Activated CD4-positive, CD25-positive, alpha-beta regulatory T cell treated with anti-CD3 and anti-CD28 coated beads, Interleukin-2, amount 50 U/mL, for 24 hours (primary cell): ENCODE measurements at places on chromosomes 2 and 18.

DNA sequence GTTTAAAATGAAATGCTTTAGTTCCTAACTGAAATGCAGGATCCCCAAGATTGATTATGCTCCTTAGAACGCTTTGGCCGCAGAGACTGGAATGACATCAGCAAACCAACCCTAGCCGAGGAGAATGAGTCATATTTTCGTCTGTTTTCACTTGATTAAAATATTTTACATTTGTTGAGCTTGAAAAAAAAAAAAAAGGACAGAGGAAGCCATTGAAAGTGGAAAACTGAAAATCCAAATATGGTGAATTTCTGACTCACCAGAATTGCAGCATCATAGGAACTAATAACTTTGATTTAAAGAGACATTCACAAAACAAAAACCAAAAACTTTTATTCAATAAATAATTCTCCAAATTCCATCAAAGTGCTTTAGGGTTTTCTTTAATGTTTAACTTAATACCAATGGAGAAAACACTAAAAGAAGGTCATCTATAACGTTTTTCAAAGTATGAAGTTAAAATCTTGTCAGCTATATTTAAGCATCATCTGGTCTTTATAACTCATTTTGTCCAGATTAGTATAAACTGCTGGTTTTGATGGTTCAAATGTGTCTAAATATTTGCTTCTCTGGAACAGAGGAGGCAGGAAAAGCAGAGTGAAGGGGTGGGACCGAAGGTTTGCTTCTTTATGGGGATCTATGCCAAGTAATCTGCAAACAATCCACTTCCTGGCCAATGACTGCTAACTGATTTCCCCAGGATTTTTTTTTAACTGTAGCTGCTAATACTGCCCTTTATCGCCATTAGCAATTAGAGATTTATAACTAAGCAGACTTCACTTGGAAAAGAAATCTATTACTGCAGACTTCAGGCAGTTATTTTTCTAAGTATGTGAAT is 30.9 kb upstream of the COL5A2 start:
- peak; percentile 70 for ATAC-seq

DNA sequence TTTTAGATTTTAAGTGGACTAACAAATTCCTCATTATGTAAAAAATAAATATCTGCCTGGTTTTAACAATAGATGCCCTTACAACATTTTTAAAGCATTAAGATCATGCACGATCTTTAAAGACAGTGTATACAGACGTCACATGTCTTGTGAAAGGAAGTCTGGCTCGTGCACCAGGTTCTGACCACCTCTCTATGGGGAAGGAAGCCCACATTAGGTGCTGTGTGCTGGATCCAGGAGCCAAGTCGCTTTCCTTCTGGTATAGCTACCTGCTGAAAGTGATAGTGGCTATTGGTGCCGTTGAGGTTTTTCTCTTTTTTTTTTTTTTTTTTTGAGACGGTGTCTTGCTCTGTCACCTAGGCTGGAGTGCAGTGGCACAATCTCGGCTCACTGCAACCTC is 116.5 kb downstream of the NCK2 start:
- no peak for ATAC-seq

DNA sequence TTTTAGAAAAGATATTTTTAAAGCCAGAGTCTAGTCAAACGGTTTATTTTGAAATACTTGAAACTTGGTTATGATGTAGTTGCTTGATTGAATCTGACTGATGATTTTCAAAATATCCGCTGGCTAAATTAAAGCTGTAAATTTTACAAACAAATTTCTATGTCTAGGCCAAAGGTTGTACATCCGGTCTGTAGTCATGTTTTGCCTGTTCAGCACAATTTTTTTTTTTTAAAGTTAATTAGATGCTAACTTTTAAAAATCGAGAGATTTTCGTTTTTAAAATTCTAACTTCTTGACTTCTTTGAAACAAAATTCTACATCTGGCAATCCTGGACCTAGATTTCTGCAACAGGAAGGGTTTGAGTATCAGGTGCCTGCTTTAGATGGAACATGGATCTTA is 412.4 kb downstream of the TXNL1 start:
- ATAC-seq, result no peak

- no peak for ATAC-seq
These were observed 28.9 kb upstream of the RNF152 start for GRCh38 chr18:61921621-61922235.

- ATAC-seq, result no peak
These were observed 27.1 kb downstream of the PID1 start for GRCh38 chr2:229243890-229244560.

GRCh38 chr18:49365346-49365745 is 95.1 kb downstream of the DYM start:
- ATAC-seq, result no peak

GRCh38 chr2:8685697-8686358 is 4.0 kb downstream of the ID2 start:
- ATAC-seq, result peak; percentile 21

DNA sequence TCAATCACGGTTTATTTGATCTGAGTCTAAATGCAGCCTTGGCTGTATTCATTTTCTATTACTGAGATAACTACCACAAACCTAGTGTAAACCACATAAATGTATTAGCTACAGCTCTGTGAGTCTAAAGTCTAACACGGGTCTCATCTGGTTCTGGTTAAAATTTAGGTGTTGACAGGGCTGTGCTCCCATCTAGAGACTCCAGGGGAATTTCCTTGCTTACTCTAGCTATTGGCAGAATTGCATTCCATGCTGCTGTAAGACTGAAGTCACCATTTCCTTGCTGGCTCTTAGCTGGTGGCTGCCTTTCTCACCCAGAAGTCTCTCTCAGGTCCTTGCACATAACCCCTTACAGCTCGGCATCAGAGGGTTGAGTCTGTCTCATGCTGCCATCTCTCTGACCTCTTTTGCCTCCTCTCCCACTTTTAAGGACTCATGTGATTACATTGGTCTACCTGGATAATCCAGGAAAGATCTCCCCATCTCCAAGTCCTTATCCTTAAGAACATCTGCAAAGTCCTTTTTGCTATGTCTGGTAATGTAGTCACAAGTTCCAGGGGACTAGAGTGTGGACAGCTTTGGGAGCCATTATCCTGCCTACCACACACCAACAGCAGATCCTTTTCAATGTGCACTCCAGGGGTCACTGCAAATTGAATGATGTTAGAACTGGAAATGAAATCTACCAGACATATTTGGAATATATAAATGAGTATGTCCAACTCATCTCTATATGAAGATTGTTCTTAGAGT is 207.0 kb upstream of the AGAP1 start:
- no peak for ATAC-seq

GRCh38 chr18:70331456-70332097 is 42.7 kb downstream of the SOCS6 start:
- ATAC-seq, result no peak

DNA sequence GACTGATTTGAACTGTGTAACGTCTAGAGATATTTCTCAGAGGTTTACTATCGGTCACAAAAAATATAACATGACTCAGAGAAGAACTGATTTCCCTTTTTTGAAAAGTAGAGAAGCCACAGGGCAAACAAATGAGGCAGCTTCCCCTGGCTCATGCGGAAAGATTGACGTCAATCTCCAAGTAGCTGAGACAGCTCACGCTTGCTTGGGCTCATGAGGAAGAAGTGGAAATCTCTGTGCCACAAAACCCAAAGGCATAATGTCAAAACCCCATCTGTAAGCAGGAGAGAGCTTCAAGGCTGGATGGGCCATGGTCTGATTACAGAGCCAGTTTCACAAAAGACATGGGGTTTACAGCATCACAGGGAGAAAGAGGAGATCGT is 188.1 kb downstream of the ARL4C start:
- peak; percentile 95 for ATAC-seq
